GM12892 (cell line): ENCODE measurements at places on chromosomes 2 and 18.

GRCh38 chr2:206846331-206846730, 80.9 kb downstream of the FASTKD2 start:
- no peak for DNase-seq

DNA sequence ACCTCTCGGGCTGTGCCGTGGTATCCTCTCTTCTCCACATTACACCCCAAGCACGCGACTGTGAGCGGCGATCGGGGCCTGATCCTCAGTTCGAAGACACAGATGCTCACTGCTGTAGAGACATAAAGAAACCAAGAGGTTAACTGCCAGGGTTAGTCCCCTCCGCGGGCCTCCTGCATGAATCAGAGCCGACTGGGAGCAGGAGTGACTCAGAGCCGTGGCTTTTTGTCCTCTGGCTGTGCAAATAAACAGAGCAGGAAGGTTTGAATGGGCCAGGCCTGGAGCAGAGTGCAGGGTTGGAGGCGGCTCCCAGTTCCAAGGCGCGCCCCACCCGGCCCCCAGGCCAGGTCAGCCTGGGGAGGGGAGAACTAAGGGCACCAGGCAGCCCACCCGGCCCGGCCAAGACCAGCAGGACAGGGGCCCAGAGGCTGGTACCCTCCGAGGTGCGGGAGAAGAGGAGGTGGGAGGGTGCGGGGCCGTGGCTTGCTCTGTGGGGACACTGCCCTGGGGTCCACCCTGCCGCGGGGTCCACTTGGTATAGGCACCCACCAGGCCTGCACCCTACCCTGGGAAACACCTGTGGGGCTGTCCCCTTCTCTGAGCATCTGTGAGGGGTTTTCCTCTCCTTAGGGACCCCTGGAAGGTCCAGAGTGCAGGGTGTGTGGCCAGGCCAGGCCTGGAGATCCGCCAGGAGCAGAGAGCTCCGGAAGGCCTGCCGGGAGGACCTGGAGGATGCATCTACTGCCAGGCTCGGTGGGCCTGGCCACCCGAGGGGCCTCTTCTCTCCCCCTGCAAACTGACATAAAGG, 16.5 kb downstream of the TWIST2 start:
- DNase-seq = no peak

DNA sequence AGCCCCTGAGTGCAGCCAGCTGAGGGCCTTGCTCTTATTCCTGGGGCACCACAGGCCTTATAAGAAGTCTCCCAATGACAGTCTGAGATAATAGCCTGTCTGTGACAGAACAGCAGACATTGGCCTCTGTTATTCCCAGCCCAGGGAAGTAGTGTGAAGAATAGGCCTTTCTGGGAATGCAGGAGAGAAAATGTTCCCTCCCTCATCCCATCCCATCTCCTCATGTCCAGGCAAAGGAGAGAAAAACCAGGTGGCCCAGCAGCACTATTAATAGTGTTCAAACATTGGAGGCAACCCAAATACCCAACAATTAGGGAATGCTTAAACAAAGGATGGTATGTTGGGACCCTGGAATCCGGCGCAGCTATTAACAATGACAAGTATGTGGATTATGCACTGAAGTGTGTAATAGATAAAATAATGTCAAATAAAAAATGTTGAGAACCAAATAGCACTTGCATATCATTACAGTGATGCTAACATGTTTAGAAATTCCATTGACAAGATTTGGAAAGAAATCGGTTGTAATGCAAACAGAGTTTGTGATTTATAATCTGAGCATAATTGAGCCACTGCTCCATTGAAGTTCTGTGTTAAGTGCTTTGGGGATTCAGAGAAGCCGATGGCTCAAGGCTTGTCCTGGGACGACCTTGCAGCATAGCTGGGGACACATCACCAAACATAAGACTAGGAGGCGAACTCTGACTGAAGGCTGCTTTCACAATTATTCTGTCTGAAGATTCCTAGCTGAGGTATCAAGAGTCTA, 69.3 kb downstream of the LBH start:
- no peak for DNase-seq

- DNase-seq = no peak
Measured at GRCh38 chr2:19871836-19872235, 29.9 kb downstream of the TTC32 start.

DNA sequence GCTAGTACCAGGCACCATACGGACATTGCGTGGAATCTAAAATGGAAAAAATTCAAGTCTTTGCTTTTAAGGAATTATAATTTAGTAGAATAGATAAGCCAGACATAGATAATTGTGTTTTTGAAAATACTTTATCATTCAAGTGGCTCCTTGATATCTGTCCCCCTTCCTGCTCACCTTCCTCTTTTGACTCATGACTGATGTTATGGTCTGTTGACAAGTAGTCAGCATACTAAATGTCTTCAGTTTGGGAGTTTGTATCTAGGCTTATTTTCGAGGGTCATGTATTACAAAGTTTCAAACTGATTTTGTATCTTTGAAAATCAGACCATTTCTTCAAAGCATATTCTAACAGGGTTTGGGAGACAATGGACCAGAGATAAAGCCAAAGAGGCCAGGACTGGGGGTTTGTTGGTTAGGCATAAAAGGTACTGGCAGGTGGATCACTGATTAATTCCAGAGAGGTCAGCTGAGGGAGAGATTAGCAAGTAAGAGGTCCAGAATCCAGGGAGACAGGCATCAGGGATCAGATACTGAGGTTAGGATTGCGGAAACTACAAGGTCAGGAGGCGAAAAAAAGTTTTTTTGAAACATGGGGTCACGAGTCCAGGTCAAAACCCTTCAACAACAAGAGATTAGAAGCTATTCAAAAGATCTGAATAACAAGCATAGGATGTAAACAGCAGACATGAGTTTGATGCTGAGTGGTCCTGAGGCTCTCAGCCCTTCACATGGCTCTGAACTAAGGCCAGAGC, 31.5 kb upstream of the KLHL14 start:
- no peak for DNase-seq

- no peak for DNase-seq
Measured at GRCh38 chr2:47485751-47486300, 82.9 kb downstream of the MSH2 start.

DNA sequence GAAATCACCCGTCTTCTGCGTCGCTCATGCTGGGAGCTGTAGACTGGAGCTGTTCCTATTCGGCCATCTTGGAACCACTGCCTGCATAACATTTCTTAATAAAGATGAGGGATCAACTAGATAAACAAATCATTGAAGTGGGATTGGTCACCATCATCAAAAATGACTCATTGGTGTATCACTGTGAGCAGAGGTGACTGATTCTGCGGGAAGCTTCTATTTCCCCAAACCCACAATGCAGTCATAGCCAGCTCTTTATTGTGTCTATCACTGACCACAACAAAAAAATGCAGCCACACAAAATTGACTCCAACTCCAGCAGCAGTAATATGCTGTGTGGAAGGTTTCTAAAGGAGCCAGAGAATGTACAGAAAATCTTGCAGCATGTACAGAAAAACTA, 630.7 kb upstream of the HS6ST1 start:
- DNase-seq = no peak

DNA sequence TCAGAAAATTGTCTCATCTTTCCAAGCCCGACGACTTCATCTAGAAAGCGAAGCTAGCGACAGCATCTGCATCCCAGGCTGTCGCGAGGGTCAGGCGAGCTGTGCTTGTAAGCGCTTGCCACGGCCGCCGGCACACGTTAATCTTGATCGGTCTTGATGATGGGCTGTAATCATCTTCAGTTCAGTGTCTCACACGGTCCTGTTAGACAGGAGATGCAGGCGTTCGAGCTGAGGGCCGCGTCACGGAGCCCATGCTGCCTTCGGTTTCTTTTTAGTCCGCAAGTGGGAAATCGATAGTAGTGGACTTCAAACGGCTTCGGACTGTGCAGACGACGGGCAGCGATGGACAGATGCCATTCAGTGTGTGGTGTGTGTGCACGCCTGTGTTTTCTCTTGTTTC, 43.6 kb downstream of the ADI1 start:
- no peak for DNase-seq

GRCh38 chr18:73981796-73982195, 165.8 kb downstream of the FBXO15 start:
- no peak for DNase-seq

GRCh38 chr2:202337706-202338346, 38.3 kb upstream of the BMPR2 start:
- no peak for DNase-seq

DNA sequence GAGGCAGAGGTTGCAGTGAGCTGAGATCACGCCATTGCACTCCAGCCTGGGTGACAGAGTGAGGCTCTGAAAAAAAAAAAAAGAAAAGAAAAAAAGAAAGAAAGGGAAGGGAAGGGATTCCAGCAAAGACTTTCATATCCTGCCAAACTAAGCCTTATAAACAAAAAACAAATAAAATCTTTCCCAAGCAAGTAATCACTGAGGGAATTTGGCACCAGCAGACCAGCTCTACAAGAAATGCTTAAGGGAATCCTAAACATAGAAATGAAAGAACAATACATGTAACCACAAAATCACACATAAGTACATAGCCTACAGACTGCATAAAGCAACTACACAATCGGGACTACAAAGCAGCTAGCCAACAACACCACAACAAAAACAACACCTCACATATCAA, 79.1 kb downstream of the TRABD2A start:
- no peak for DNase-seq

DNA sequence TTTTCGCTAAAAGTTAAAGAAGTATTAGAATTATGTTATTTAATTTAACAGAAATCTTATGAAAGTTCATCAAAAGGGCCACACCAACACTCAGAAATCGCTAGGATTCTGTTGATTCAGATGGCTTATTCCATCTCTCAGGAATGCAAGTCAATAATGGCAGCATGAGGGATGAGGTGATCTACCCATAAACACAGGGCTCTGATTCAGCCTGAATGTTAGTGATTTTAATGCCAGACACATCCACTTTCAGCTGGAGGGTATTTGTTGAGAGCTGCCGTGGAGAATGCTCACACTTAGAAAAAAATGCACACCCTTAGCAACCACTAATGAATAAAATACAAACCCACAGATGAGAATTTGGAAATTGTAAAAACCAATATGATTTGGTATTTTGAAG, 173.3 kb upstream of the ERBB4 start:
- DNase-seq = no peak

- DNase-seq = no peak
Measured at GRCh38 chr2:113376253-113376912, 61.1 kb upstream of the ZNG1B start.

DNA sequence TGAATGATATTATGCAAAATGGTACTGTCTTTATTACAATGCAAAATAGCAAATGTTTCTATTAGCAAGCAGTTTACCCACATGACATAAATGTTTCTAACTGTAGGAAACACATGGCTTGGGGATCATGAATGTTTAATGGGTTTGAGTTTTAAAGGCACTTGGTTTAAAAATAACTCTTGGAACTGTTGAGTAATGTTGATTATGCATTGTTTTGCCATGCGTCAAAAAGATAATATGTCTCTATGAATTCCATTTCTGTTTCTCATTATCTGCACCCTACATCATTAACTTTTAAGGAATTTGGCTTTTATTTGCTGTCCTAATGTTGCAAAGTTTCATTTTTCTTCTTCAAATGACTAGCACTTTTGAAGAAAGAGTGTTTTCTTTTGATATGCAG, 1355.5 kb downstream of the SUCLG1 start:
- DNase-seq = no peak

DNA sequence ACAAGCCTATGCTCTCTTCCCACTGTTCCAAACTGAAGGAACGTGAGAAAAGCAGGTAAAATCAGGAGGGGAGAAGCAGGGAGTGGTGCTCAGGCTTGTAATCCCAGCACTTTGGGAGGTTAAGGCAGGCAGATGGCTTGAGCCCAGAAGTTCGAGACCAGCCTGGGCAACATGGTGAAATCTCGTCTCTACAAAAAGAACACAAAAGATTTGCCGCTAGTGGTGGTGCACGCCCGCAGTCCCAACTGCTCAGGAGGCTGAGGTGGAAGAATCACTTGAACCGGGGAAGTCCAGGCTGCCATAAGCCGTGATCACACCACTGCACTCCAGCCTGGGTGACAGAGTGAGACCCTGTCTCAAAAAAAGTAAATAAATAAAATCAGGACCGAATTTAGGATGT, 1.3 kb upstream of the TMSB10 start:
- no peak for DNase-seq

GRCh38 chr2:109209941-109210340, 80.9 kb downstream of the SH3RF3 start:
- no peak for DNase-seq

DNA sequence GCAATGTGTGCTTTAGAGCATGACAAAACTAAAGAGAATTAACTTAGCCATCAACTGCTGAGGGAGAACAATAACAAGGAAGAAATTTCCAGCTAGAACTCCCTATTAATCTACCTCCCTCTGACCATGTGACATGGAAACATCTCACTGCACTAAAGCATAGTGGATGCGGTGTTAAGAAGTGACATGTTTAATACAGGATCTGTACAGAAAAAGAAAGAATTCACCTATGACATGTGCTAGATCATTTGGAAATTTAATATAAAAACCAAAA, 202.3 kb upstream of the KLHL14 start:
- no peak for DNase-seq

GRCh38 chr2:207334301-207334623, 168.5 kb upstream of the KLF7 start:
- DNase-seq = no peak

- no peak for DNase-seq
Measured at GRCh38 chr18:69291755-69292154, 108.9 kb upstream of the DOK6 start.

GRCh38 chr2:237752761-237753165, 45.8 kb upstream of the RBM44 start:
- peak; percentile 66 for DNase-seq

DNA sequence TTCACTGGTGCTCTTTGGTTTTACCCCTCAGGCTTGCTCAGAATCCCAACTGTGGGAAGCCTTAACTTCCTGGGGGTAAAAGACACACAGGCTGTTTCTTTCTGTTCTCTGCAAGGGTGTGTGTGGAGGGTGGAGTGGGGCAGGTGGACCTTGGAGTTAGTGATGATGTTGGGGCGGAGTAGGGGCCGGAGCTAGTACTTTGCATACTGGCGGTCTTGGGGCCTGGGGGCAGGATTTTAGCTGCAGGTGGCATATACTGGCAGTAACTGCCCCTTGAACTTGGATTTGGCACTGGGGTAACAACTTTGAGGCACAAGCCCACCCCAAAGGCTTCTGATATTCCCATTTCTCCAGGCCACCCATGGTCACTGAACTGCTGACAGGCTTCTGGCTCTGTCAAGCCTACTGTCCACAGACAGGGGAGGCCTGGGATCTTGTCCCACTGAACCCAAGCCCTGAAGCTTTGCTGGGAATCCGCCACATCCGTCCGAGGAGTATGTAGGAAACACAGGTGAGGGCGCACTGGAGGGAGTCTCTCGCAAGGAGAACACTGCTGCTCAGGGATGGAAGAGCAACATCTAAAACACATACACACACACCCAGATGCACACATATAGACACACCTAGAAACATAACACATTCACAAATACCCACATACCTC, 258.9 kb downstream of the DYSF start:
- DNase-seq = no peak
